ENCODE measurements at places on chromosomes 11 and 22. TPM values are rescaled to one million over a fixed set of nuclear protein-coding genes. Genes with fewer than 3 reads are reported as not detected.

POLA2 gene
- total RNA-seq, result 30.4 TPM

ISX gene
- total RNA-seq, result not detected

IFT27 gene
- 28.5 TPM for total RNA-seq

ARHGAP20 gene
- 0.54 TPM for total RNA-seq

DRD4 gene
- total RNA-seq, result 1.0 TPM

NAALAD2 gene
- total RNA-seq, result 4.3 TPM

TNNT3 gene
- total RNA-seq, result not detected

CCDC89 gene
- not detected for total RNA-seq

APOBEC3A gene
- not detected for total RNA-seq

OR2AT4 gene
- not detected for total RNA-seq

ANO3 gene
- total RNA-seq, result not detected

SPON1 gene
- 6.4 TPM for total RNA-seq

RNF215 gene
- 13.9 TPM for total RNA-seq

OR4C13 gene
- total RNA-seq, result not detected

OR1S1 gene
- total RNA-seq, result not detected

CHADL gene
- 1.6 TPM for total RNA-seq

MPEG1 gene
- not detected for total RNA-seq

KRTAP5-8 gene
- total RNA-seq, result not detected

TEAD1 gene
- total RNA-seq, result 103 TPM

JAML gene
- total RNA-seq, result 0.12 TPM

CDC45 gene
- total RNA-seq, result 23.8 TPM

HBG2 gene
- total RNA-seq, result not detected

NFAM1 gene
- 0.49 TPM for total RNA-seq

ABCG4 gene
- total RNA-seq, result 1.0 TPM

SOX10 gene
- 2.3 TPM for total RNA-seq

TECTA gene
- total RNA-seq, result 0.74 TPM

RAB30 gene
- 4.5 TPM for total RNA-seq

MMP27 gene
- not detected for total RNA-seq

CARS1 gene
- 95.9 TPM for total RNA-seq

Measured in GM23338 (cell line).